ENCODE measurements at places on chromosomes 11 and 22.

GRCh38 chr11:13343067-13343466, 65.5 kb downstream of the BMAL1 start:
- DNase-seq: no peak

DNA sequence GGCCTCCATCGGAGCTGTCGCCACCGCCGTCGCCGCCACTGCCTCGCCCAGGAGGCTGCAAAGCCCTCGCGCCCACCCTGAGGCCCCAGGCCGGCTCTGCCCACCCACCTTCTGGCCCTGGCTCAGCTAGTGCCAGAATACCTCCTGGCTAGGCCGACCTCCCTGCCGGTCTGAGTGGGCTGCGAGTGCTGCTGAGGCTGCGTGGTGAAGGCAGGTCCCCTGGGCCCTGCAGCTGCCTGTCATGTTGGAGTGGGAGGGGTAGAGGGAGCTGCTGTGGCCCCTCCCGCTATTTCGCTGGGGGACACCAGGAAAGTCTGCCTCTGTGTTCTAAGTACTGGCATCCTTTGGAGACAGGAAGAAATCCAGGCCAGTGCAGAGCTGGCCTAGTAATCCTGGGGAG, 34.2 kb downstream of the LRRC10B start:
- no peak for DNase-seq

DNA sequence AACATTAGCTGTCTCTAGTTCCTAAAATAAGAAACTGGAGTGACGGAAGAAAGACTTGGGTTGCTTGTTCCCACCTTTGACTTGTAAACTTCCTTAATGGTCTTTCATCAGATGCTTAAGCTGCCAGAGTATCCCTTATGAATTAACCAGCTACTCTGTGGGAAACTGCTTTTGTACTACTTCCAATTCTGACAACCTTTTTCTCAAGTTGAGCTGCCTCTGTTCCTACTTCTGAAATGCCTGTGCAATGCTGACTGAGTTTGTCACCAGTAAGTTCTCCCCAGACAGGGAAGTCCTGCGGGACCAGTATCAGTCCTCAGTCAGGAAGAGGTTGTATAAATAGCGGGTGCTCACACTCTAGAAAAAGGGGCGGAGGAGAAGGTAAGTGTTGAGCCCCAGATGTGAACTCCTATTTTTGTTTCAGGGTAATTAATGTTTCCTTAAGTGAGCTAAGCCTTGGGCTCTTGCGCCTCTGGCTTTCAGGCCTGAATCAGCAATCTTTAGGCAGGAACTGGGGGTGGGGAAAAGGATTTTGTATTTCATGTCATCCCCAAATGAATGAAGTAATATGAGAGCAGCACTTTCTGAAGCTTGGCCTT, 67.2 kb downstream of the CECR2 start:
- no peak for DNase-seq

- DNase-seq: no peak
These were observed 19.7 kb upstream of the RAB38 start for GRCh38 chr11:88194990-88195389.

DNA sequence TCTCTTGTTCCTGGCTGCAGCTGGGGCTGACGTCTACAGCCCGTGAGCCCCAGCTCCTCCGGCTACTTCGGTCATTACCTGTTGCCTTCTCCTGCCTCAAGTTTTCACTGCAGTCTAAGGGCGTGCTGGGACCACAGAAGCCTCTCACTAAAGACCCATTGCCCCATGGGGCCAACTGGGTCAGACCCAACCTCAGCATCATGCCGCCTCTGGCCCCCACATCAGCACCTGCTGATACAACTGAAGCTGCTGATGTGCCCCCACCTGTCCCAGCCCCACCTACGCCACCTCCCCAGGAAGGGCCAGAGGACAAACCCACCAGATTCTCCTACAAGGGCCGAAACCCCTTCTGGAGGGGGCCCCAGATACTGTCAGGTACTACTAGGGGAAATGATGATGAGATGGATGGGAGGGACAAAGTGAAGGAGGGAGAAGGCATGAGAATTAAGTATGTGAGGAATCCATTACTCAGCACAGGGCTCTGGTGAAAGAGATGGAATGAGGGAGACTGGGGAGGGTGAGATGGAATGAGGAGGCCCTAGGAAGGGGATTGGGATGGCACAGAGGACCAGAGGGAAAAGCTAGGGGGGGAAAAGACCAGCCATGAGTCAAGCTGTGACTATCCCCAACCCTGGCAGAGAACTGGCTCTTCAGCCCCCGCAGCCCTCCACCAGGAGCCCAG, 5.1 kb downstream of the C11orf42 start:
- DNase-seq: no peak

GRCh38 chr11:29527391-29527936, 489.4 kb downstream of the KCNA4 start:
- DNase-seq: no peak

- no peak for DNase-seq
These were observed 7.5 kb downstream of the ZNF74 start for GRCh38 chr22:20401376-20402014.

DNA sequence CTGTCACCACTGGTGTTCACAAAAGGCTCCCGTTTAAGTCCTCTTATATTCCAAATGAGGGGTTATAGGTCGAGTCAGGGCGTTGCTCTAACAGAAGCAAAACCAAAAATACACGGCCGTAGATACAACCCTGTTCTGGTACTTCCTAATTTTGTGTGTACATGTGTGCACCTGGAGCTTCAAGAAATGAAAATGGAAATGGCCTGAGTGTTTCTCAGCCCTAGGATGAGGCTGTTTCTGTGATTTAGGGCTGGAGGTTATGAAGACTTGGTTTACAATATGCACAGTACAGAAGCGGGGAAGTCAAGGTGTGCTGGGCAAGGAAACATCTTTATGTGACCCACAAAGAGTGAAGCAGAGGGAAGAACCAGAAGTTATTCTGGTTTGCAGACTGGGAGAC, 110.4 kb upstream of the OR4B1 start:
- no peak for DNase-seq

DNA sequence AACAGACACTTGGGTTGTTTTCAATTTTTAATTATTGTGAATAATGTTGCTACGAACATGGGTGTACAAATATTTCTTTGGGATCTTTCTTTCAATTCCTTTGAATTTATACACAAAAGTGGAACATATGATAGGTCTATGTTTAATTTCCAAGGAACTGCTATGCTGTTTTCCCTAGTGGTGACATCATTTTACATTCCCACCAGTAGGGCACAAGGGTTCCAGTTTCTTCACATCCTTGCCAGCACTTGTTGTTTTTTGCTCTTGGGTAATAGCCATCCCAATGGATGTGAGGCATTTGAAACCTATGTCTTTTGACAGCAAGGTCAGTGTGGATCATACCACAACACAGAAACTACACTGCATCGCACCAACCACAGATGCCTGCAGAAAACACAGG, 41.8 kb upstream of the SCN3B start:
- DNase-seq: no peak

DNA sequence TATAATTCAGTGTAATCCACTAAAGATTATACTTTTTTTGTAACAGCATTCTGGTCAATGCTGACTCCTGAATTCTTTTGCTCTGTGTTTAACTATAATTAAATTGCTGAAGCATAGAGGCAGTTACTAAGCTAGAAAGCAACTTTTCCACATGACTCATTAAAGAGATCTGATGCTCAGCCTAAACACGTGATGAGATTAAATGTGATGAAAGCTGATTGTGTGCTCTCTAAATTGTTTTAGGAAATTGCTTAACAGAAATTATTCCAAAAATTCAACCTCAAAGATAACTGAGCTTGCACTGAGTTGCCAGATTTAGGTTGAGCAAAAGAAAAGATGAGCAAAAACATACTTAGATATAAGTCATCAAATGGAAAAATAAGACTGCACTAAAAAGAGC, 1033.6 kb downstream of the FAM181B start:
- no peak for DNase-seq

DNA sequence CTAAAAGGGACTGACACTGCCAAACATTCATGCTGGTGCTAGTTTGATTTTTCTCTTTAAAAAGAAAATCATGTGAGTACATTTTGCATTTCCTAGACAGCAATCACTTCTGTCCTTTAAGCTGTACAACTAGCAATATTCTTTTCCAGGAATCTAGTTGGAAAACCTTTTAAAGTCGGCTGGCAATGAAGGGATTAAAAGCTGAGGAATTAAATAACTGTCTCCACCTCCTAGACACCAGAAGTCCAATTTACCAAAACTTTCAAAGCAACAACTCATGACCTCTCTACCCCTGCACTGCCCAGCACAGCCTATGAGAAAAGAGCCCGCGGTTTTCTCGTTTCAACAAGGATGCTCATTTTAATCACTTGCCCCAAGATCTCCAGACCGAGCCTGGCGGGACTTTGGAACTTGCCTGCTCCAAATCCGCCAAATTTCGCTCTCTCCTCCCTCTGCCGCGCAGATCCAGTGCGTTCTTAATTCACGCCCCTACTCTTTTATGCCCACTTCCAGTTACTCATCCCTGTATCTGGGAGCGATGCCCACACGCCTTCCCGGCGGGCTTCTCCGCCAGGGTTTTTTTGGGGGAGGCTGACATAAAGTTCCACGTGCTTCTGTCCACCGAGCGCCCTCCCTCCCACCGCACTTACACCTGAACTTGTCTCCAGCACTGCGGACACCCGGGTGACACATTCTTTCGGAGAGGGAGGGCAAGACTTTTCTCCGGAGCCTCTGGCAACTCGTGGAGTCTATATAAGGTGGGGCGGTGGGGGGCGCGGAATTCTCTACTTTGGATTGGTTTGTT, 2.5 kb downstream of the MPPED2 start:
- DNase-seq: no peak

GRCh38 chr11:2533587-2534133, 88.9 kb downstream of the KCNQ1 start:
- no peak for DNase-seq

GRCh38 chr11:75827562-75827961, 12.6 kb downstream of the UVRAG start:
- no peak for DNase-seq

- DNase-seq: no peak
These were observed 288.1 kb downstream of the ETS1 start for GRCh38 chr11:128299132-128299726.

GRCh38 chr22:29872989-29873388, 10.0 kb upstream of the MTMR3 start:
- DNase-seq: no peak

GRCh38 chr11:113833151-113833550, 42.2 kb downstream of the USP28 start:
- DNase-seq: no peak

GRCh38 chr11:122093731-122094275, 22.2 kb downstream of the BLID start:
- no peak for DNase-seq

- no peak for DNase-seq
These were observed 51.6 kb downstream of the LGR4 start for GRCh38 chr11:27420722-27421572.

GRCh38 chr22:46350646-46351045, 15.1 kb downstream of the TRMU start:
- no peak for DNase-seq

DNA sequence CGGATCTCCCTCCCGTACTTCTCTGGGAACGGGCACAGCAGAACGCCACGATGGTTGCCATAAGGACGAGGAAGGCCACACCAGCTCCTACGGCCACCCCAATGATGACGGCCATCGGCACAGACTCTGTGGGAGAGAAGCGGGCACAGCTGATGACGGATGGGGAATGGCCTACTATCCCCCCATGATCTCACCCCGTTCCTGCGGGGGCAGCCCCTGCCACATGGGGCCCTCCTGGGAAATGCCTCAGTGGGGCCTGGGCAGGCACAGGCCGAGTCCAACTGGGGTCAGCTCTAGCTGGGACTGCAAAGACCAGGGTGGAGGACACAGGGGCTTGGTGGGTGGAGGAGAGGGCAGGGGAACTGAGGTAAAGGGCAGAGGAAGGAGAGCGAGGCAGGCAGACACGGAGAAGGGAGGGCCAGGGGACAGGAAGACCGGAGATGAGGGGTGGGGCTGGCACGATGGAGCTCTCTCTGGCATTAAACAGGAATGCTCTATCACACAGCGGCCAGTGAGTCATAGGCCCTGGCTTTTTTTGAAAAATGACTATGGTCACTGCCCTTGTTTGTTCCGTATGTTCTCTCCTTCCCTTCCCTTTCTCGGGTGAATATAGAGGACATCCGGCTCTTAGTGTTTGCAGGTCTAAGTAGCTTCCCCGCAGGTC, 76.0 kb downstream of the ST3GAL4 start:
- DNase-seq: no peak

- DNase-seq: no peak
These were observed 7.4 kb upstream of the BIRC3 start for GRCh38 chr11:102309621-102310541.

GRCh38 chr11:100671471-100671870, 15.6 kb upstream of the ARHGAP42 start:
- DNase-seq: no peak

GRCh38 chr22:27094633-27095308, 437.4 kb downstream of the MIAT start:
- DNase-seq: no peak

GRCh38 chr11:57322256-57323166, 2.2 kb downstream of the TNKS1BP1 start:
- peak; percentile 51 for DNase-seq
